ENCODE measurements at places on chromosomes 1 and 21.
A peak's percentile ranks its signal among the peaks of the same experiment; 100 is the strongest.

DNA sequence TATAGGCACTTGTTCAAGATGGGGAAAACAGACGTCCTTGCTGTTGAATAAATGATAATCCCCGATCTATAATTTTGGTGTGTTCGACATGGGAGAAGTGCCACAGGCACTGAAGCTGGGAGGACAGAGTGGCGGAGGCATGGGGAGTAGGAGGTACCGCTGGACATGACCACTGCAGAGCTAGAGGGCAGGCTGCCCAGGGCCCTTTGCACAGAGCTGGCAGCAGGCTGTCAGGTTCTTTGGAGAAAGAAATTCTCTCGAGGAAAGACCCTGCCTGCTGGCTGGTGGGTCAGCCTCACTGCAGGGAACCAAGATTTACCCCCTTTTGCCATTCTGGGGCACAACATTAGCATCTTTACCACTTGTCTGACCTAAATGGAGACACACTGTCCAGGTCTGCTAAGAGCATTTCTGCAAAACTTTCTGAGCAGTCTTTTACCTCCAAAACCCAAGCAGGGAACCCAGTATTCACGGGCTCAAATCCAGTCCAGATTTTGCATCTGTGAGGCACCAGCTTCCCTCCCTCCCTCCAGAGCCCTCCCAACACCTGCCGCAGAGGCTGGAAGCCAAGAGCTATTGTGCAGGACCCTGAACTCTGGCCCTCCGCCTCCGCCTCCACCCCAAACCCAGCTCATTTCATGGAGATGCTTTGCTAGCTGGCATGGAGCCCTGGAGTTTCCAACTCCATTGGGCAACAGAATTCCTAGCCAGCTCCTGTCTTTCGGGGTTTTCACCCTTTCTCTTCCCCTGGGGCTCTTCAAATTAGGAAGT, 142.3 kb downstream of the PLXNA2 start:
- DNase-seq, result no peak

- no peak for DNase-seq
Measured at GRCh38 chr1:213689260-213689659, 298.5 kb upstream of the PROX1 start.

GRCh38 chr1:55703726-55704363, 488.7 kb upstream of the USP24 start:
- no peak for DNase-seq

DNA sequence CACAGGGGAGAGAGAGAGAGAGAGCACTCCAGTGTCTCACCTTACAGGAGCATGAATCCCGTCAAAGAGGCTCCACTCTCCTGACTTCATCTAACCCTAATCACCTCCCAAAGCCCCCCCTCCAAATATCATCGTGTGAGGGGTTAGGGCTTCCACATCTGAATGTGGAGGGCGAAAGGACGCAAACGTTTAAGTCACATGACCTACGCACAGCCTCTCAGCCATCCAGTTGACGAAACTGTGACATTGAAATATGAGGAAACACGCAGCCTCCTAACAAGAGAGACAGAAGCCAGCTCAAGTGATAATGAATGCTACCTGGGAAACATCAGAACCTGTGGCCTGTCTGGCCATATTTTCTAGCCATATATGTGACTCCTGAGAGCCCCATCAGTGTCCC, 63.7 kb downstream of the MATN1 start:
- no peak for DNase-seq

- no peak for DNase-seq
Measured at GRCh38 chr1:95022644-95022926, 50.2 kb downstream of the ALG14 start.

GRCh38 chr1:162193221-162193620, 123.7 kb downstream of the NOS1AP start:
- no peak for DNase-seq

- DNase-seq, result no peak
Measured at GRCh38 chr1:232538943-232539302, 91.0 kb downstream of the SIPA1L2 start.

- no peak for DNase-seq
Measured at GRCh38 chr1:93597709-93598108, 83.9 kb downstream of the BCAR3 start.

- no peak for DNase-seq
Measured at GRCh38 chr1:24888971-24889676, 41.0 kb downstream of the RUNX3 start.

DNA sequence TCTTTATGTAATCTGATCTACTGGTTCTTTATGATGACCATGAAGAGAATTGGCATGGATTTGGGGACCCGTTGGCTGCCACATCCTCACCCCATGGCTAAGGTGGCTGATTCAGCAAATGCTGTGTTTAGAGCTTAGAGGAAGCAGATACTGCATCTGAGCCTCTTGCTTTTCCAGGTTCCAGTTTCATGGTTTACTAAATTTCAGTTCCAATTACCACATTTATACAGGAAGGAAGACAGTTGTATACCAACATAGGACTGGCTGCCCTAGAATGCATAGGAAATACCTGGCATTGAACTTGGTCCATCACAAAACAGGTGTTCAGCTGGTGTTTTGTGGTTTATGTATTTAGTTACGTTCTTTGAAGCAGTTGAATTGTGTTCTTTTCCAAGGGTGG, 107.1 kb downstream of the ST3GAL3 start:
- no peak for DNase-seq

DNA sequence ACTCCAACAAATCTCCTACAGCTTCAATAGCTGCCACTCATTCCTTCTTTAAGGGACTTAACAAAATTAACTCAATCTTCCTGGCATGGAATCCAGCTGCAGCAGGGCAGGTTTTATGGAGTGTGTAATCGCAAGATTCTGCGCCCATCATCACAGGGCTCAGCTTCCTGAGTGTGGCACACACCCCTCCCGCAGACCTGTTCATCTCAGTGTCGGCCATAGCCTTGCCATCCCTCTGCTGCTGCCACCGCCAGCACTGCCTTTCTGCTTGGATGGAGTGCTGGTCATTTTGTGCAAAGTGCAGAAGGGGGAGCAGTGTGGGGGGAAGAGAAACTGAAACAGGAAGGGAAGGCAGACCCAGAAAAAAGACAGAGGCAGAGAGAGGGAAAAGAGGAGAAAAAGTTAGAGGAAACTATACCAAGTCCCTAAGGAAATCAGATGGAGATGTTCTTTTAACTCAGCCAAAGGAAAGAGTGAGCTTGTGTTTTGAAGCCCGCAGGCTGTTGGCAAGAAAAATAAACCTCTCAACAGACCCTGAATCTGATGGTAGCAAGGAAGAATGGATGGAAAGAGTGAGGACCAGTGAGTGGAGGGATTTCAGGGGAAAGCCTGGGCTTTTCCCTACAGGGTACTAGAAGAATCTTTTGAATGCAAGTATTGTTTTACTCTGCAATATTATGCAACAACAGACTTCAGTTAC, 324.2 kb downstream of the SEC16B start:
- no peak for DNase-seq

GRCh38 chr1:235960809-235961208, 94.1 kb upstream of the LYST start:
- no peak for DNase-seq

GRCh38 chr1:21099034-21099868, 77.4 kb downstream of the EIF4G3 start:
- DNase-seq, result no peak

- no peak for DNase-seq
Measured at GRCh38 chr1:232764458-232765251, 40.6 kb upstream of the MAP10 start.

GRCh38 chr1:220717800-220718640, 27.9 kb downstream of the C1orf115 start:
- DNase-seq, result no peak

DNA sequence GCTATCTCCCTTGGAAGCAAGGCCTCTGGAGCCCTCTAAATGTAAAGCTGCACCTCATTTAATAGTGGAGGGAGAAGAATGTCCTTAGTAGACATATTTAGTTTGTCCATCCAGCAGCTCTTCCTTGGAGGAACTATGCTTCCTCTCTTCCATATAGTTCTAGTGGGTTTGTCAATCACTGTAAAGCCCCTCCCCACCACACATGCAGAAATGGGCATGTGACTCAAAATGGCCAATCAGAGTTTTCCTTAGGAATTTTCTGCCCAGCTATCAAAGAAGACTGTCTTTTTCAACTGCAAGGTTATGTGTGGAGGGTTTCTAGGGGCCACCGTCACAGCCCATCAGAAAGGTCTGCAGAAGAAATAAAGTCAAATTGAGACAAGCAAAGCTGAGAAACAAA, 175.5 kb downstream of the MIS18A start:
- no peak for DNase-seq

GRCh38 chr21:35578831-35579471, 481.4 kb downstream of the SETD4 start:
- DNase-seq, result no peak

GRCh38 chr1:61921435-61921834, 179.2 kb downstream of the PATJ start:
- DNase-seq, result no peak

- peak; percentile 91 for DNase-seq
Measured at GRCh38 chr1:12208764-12209494, 20.9 kb upstream of the VPS13D start.

- DNase-seq, result no peak
Measured at GRCh38 chr1:150514913-150515327, 632 bp upstream of the FALEC start.

DNA sequence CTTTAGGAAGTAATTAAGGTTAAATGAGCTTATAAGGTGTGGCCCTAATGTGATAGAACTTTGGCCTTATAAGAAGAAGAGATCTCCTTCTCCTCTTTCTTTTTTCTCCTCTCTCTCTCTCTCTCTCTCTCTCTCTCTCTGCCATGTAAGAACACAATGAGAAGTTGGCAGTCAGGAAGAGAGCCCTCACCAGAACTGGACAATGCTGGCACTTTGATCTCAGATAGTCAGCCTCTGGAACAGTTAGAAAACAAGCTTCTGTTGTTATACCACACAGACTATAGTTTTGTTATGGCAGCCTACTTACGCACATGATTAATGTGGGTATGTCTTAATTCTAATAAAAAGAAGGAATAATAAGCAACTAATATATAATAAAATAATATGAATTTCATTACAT, 444.2 kb upstream of the LRRC7 start:
- no peak for DNase-seq

- no peak for DNase-seq
Measured at GRCh38 chr21:20086508-20086907, 911.7 kb upstream of the NCAM2 start.

GRCh38 chr1:28180306-28181305, 4.1 kb upstream of the PTAFR start:
- DNase-seq, result no peak

- no peak for DNase-seq
Measured at GRCh38 chr1:168894397-168894903, 165.4 kb upstream of the DPT start.

DNA sequence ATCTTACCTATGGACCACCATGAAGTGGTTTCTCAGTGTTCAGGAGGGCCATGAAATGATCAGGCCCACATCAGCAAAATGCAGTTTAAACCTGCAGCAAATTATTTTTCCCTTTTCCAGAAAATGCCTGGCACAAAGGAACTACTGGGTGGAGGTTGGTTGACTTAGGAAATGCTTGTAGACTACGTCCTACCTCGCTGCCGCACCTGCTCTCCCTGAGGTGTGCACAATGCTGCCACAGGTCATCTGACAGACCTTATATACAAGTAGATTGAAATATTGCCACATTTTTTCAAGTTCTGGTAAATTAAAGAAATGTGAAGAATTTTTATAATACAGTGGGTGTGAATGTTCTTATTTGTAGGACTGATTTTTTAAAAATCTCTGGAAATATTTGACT, 166.7 kb upstream of the PDE4B start:
- DNase-seq, result no peak

GRCh38 chr1:53183095-53183990, 13.3 kb upstream of the CPT2 start:
- no peak for DNase-seq

DNA sequence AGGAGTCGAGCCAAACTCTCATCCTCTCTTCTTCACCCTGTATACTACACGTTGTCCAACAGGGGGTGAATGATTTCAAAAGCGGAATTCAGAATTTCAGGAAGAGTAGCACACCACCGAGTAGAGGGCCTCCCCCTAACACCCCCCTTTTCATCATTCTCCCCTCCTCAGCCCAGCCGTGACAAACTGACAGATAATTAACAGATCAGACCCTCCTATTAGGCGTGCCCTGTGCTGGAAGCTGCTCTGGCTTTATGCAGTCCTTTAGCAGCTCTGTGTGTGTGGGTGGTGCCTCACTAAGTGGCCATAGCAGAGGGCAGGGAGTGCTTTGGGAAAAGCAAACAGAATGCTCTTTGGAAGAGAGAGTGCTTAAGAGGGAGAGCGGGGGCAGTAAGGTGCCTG, 44.3 kb downstream of the PEX14 start:
- DNase-seq, result no peak

DNA sequence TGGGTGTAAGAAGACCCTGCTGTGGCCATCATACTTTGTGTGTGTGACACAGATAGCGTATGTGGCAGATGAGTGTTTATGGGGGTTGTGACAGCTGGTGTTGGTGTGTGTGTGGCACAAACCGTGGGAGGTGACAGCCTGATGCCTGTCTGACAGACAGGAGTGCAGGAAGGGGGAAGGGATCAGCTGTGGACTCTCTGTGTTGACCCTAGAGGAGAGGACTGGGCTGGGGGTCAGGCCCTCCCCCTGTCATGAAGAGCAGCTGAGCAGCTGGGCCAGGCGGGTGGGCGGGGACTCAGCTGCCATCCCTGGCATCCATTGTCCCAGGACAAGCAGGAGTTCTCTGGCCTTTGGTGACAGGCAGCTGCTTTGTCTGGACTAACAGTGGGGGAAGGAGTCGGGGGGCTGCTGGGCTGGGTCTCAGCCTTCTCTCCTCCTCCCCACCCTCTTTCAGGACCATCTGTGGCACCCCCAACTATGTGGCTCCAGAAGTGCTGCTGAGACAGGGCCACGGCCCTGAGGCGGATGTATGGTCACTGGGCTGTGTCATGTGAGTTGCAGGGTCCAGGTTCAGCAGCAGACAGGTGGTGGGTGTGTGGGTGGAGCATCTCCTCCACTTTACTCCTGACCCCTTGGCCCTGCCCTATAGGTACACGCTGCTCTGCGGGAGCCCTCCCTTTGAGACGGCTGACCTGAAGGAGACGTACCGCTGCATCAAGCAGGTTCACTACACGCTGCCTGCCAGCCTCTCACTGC, 2.3 kb downstream of the PLK3 start:
- DNase-seq, result no peak

GRCh38 chr1:170196490-170197236, 50.9 kb downstream of the NTMT2 start:
- no peak for DNase-seq

DNA sequence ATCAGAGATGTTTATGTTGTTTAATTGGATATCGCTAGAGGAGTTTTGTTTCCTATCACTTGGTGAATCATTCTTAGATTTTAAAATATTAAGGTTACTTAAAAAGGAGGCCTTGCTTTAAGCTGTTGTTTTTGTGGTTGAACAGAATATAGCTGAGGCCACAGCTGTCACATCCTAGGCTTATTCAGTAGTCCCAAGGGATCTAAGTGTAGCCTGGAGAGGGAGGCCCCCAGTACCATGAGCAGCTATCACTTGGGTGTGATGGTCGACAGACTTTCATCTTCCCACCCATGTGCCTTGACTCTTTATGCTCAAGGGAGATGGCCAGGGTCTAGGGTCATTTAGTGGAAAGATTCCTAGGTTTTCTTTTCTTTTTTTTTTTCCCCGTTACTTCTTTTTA, 278.7 kb downstream of the HHAT start:
- DNase-seq, result no peak
